ENCODE measurements at places on chromosomes 11 and 22. TPM values are rescaled to one million over a fixed set of nuclear protein-coding genes. Genes with fewer than 3 reads are reported as not detected.

OR2AG2 gene
- total RNA-seq: not detected

P2RX6 gene
- total RNA-seq: 5.2 TPM

APOL3 gene
- not detected for total RNA-seq

KRTAP5-1 gene
- not detected for total RNA-seq

GALR3 gene
- total RNA-seq: not detected

SLC36A4 gene
- 19.5 TPM for total RNA-seq

CST6 gene
- total RNA-seq: not detected

C1QTNF6 gene
- total RNA-seq: 2.7 TPM

GRCh38 chr11:66413167-66413566 is 7.7 kb upstream of the NPAS4 start:
- no peak for DNase-seq

DNA sequence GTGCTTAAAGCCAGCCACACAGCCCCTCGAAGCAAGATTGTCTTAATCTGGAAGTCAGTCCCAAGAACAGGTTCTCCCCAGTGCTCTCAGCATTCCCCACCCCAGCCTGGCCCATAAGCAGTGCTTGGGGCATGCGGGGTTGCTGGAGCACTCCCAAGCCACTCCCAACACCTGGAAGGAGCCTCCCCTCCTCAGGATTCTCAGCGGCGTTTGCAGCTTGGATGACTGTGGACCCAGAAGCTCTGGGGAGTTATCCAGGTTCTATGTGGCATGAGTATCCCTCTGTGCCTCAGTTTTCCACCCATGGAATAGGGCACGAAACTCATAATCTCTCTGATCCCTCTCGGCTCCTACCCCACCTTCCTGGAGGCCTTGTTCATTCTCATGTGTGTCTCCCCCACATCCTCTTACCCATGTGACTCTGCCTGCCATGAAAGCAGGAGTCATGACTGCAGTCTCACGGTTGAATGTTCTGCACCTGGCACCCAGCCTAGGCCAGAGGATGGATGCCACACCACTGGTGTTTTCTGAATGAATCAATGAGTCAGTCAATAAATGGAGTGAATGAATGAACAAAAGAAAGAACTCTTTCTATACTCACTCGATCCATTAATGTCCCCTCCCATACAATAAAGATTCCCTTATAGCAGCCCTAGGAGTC is 33.4 kb upstream of the WNT7B start:
- no peak for DNase-seq

DNA sequence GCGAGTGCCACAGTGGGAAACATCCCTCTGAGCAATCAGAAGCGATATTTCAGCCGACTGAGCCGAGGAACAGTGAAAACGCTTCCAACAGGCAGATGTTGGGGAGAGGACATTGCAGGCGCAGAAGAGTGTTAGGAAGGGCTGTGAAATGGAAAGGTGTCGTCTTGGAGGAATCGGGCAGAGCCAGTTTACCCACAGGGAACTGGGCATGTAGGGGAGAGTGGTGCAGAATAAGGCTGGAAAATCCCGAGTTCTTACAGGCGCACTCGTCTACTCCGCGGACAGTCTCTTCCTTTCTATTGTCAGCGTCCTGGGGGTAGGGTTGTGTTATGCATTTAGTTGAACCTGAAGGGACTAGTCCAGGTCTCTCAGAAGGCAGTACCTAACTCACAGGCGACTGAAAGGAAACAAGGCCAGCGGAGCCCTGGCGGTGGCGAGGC is 1.1 kb upstream of the APLP2 start:
- no peak for DNase-seq

- DNase-seq: no peak
Observed at GRCh38 chr22:43996981-43997265, 27.2 kb upstream of the PARVB start.

GRCh38 chr11:2961080-2961479 is 31.0 kb downstream of the NAP1L4 start:
- no peak for DNase-seq

- DNase-seq: no peak
Observed at GRCh38 chr11:65574811-65575567, 864 bp upstream of the EHBP1L1 start.

GRCh38 chr22:40651563-40652501 is 15.3 kb upstream of the MRTFA start:
- DNase-seq: peak; percentile 95

DNA sequence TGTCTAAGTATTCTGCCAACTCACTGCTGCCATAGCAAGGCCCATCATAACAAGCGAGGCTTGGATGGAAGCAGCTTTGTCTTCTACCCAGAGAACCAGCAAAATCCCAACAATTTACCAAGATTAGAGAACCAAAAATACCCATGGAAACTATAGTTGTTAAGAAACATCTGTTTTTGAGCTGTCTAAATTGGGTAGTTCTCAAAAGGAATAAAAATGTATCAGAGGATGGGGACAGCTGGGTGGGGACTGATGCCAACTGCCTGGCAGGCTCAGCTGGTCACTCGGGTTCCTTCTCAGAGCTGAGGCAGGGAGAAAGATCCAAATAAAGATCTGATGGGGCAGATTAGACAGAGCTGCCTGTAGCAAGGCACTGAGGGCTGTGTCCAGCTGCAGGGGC is 85.9 kb upstream of the GRK3 start:
- DNase-seq: no peak
